ENCODE measurements at places on chromosomes 16 and 17.

GRCh38 chr16:67657751-67658518 is 2.1 kb downstream of the ACD start:
- DNase-seq: no peak

DNA sequence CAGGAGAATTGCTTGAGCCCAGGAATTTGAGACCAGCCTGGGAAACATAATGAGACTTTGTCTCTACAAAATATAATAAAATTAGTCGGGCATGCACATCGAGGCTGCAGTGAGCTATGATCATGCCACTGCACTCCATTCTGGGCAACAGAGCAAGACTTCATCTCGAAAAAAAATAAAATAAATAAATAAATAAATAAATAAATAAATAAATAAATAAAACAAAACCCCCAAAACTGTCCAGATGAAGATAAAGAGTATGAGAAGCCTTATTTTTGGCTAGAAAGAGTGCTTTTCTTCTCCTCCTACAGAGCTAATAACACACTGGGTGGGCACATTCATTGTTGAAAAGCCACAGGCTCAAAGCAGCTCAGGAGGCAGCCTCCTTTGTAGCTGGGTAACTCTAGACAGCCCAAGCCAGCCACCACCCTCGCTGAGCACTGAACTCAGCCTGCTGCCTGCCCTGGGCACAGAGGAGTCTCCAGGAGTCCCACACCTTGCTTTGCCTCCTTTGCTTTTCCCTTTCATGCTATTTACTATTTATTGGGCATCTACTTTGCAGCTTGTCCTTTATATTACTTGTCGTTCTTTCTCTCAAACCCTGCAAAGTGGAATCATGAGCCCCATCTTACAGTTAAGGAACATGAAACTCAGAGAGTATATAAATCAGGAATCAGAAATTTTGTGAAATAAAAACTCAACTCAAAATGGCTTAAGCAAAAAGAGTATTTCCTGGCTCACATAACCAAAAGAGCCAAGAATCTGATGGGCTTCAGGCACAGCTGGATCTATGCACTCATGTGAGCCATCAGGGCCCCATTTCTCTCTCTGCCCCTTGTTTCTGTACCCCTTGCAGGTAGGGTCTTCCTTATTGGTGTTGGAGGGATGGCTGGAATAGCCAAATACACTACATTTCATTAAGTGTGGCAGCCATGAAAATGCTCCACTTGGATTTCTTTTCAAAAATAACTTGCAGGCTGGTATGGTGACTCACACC is 18.1 kb upstream of the C16orf87 start:
- no peak for DNase-seq

DNA sequence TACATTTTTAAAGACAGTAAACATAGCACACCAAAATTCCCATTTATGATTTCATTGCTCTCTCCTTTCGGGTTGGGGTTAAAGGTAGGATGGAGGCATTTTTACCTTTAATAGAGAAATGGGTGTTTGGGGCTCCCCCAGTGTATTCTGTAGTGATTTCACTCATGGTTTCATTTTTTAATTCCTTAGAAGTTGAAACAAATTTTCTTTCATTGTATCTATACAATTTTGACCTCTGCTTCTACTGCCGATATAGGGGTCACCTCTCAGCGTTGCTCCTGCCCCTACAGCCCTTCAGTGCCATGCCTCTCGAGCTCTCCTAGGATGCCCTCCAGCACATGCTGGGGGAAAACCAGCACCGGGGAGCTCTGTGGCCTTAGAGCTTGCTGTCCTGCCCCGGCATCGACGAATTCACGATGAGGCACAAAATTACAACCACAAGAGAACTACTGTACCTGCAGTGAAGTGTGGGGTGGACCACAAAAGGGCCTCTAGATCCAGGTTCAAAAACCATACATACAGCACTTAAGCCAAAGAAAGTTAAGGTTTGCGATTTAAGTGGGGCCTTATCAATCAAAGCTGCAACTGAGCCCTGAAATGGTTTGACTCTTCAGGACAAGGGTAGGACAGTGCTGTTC is 39.3 kb downstream of the LITAFD start:
- no peak for DNase-seq

GRCh38 chr16:70634861-70635260 is 11.5 kb upstream of the IL34 start:
- no peak for DNase-seq

GRCh38 chr16:31092330-31092729 is 2.3 kb downstream of the VKORC1 start:
- no peak for DNase-seq

- no peak for DNase-seq
Measured at GRCh38 chr17:28188841-28189263, 130.1 kb upstream of the TMEM97 start.

DNA sequence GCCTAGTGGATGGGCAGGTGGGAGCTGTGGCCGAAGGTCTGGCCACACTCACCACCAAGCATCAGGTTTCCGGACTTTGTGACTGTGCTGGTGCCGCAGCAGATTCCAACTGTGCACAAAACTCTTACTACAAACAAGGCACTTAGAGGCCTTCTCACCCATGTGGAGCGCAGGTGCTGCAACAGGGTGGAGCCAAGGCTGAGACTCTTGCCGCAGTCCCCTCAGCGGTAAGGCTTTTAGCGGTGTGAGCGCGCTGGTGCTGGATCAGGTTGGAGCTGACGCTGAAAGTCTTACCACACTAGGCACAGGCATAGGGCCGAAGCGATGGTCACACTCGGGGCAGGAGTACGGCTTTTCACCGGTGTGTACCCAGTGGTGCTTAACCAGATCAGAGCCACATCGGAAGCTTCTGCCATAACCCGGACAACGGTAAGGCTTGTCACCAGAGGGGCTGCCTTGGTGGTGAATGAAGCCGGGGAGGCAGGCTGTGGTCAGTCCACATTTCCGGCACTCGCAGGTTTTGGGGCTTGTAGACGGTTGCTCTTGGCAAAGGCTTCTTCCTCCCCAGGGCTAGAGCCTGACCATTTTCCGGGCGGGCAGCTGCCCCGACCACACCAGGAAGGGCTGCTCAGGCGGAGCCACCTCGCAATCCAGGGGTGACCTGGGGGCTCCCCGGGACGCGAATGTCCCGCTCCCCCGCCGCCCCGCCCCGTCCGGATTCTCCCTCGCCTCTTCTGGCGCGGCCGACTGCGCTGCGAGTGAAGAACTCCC is 1.0 kb upstream of the ARMC5 start:
- peak; percentile 47 for DNase-seq

DNA sequence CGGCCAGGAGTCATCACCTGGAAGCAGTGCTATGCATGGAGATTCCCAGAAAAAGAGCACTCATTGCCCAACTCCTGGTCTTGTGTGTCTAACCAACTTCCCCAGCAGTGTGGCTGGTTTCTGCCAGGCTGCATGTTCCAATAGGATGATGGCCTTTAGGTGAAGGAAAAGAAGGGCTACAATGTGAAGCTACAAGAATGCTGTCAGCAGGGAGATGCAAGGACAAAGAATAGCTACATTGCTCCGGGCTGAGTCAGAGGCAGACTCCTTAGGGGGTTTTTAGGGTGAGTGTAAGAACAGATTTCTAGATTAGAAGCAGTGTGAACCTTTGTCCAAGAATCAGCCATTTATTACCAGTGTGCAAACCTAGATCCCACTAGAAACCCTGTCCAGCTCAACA is 63.0 kb upstream of the DNAH9 start:
- DNase-seq: no peak

DNA sequence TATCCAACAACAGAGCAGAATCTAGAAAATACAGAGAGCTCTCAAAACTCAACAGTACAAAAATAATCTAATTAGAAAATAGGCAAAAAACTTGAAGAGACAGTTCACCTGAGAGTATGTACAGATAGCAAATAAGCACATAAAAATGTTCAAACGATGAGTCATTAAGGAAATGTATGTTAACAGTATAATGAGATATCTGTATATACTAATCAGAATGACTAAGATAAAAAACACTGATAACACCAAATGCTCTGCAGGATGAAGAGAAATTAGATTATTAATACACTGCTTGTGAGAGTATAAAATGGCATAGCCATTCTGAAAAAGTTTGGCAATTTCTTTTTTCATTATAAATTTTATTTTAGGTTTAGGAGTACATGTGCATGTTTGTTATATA is 1307.6 kb upstream of the GOT2 start:
- DNase-seq: no peak

- no peak for DNase-seq
Measured at GRCh38 chr16:89144681-89145080, 26.9 kb upstream of the CDH15 start.

GRCh38 chr16:67770346-67770991 is 35.9 kb downstream of the RANBP10 start:
- DNase-seq: no peak

- DNase-seq: no peak
Measured at GRCh38 chr16:14150796-14151195, 79.7 kb downstream of the MRTFB start.

- no peak for DNase-seq
Measured at GRCh38 chr16:22864375-22864774, 50.4 kb downstream of the HS3ST2 start.

GRCh38 chr17:76826330-76827068 is 41.7 kb upstream of the MGAT5B start:
- DNase-seq: no peak

- no peak for DNase-seq
Measured at GRCh38 chr17:77444628-77444983, 303.8 kb downstream of the SEC14L1 start.

DNA sequence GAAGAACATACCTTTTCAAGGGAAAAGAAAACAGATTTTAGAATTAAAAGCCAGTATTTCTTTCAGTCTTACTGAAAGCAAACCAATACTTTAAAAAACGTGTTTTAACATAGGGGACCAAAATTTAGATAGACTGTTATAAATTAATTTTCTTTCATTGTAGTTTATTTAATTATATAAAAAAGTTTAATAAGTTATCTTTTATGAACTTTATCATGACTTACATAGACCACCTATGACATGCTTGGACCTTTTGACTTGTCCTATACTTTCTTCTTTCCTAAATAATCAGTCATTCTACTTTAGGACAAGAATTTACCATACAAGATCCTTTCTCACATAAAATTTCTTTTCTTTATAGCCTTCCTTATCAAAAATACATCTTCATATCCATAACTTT is 102.0 kb upstream of the HAS3 start:
- no peak for DNase-seq

DNA sequence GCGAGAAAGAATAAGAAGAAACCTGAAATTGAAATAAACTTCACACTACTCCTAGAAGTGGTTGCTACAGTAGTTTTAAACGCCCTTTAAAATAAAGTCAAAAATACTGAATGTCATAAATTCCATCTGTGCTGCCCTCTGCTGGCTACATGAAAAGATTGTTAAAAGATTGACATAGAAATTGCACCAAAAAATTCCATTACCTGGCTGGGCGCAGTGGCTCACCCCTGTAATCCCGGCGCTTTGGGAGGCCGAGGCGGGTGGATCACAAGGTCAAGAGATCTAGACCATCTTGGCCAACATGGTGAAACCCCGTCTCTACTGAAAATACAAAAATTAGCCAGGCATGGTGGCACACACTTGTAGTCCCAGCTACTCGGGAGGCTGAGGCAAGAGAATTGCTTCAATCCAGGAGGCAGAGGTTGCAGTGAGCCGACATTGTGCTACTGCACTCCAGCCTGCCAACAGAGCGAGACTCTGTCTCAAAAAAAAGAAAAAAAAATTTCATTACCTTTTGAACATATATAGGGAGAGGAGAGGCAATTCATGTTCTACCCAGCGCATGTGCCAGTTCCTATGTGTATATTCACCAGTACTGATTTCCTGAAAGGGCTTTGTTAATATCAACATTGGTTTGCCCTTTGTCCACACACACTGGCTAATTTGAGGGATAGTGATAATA is 36.5 kb downstream of the CYTH1 start:
- DNase-seq: no peak

DNA sequence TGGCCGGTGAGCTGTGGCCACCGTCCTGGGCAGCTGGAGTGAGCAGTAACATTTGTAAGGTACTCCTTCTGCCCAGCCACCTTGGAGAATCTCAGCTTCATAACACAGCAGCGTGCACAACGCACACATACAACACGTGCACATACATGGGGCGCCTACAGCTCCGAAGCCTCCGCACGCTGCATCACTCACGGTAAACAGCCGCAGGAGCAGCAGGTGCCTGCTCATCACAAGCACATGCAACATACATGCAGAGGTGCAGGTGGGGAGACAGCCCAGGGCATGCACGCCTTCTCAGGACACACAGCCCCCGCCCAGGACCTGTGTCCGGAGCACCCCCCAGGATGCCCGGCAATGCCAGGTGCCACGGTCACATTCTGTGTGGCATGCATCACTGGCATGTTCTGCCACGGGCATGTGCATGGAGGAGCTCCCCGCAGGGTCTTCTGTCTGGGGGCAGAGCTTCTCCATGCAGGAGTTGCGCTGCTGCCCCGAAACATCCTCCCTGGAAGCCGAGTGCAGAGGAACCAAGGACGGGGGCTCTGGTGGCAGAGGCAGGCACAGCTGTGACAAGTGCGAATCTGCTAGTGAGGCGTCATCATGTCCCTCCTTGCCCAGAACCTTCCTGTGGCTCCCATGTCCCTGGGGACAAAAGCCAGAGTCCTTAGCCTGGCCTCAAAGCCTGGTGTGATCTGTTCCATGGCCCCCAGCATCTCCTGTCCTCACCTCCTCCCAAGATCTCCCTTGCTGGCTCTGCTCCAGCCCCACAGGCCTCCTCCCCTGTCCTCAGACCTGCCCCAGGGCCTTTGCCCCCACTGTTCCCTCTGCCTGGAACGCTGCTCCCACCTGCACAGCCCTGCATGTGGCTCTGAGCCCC is 184.0 kb upstream of the GSE1 start:
- no peak for DNase-seq

GRCh38 chr16:20946015-20946629 is 45.6 kb downstream of the LYRM1 start:
- no peak for DNase-seq

- no peak for DNase-seq
Measured at GRCh38 chr17:42853004-42853403, 2.0 kb downstream of the AOC3 start.

DNA sequence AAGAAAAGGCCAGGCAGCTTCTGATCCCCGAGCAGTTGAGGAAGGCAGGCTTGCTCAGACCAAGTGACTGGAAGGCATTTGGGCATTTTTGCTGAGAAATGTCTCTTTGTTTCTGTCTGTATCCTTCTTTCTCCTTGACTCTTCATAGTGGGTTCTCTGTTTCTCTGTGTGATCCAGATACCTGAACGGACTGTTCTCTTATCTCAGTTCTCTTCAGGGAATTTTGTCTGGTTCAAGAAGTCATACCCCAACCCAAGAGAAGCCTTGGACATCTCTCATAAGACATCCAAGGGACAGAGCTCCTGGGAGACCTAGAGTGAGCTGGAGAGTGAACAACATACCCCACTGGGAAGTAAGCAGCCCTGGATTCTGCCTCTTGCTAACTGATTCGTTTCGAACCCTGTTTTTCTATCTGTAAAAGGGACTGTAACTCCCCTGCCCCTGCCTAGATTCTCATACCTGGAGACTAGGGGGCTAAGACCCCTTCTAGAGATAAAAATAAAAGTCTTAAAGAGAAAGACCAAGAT is 541 bp downstream of the CCL3 start:
- no peak for DNase-seq

- DNase-seq: no peak
Measured at GRCh38 chr17:78307887-78308638, 51.8 kb downstream of the SOCS3 start.
